IMR-90 (cell line): ENCODE measurements at places on chromosomes 12 and 14. TPM values are rescaled to one million over a fixed set of nuclear protein-coding genes. Genes with fewer than 3 reads are reported as not detected.

Gene SIX4
- polyA plus RNA-seq, result 5.5 and 7.1 TPM in 2 replicates

DNA sequence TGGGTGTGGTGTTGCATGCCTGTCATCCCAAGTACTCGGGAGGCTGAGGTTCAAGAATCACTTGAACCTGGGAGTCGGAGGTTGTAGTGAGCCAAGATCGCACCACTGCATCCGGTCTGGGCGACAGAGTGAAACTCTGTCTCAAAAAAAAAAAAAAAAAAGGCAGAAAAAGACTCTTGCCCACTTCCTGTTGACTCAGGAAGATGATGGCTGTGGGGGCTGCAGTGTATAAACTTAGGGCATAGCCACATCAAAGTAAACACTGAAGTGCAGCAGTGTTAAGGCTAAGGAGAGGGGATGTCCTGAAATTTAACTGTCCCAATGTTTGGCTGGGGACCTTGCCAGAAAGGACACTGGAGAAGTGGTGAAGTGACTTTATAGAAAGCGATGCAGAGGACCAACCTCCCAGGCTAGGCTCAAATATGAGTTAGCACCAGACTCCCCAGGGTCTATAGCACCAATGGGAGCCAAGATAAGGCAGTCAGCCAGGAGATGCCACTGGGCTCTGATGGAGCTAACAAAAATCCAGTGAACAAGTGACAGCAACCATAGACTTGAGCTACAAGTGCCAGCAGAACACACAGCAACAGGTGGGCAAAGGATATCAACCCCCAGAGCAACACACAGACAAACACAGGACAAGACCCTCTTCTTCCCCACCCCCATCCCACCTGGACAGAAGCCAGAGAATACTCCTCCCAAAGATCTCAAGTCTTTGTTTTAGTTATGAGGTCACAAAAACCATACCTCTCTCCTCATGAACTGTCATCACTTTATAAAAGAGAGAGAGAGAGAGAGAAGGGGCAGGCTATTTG, 28.0 kb downstream of the NELL2 start:
- DNase-seq, result no peak

Gene AP4S1
- polyA plus RNA-seq, result 2.5 and 2.7 TPM in 2 replicates

Gene PPP1R36
- polyA plus RNA-seq, result 0.15 and 0.19 TPM in 2 replicates

DNA sequence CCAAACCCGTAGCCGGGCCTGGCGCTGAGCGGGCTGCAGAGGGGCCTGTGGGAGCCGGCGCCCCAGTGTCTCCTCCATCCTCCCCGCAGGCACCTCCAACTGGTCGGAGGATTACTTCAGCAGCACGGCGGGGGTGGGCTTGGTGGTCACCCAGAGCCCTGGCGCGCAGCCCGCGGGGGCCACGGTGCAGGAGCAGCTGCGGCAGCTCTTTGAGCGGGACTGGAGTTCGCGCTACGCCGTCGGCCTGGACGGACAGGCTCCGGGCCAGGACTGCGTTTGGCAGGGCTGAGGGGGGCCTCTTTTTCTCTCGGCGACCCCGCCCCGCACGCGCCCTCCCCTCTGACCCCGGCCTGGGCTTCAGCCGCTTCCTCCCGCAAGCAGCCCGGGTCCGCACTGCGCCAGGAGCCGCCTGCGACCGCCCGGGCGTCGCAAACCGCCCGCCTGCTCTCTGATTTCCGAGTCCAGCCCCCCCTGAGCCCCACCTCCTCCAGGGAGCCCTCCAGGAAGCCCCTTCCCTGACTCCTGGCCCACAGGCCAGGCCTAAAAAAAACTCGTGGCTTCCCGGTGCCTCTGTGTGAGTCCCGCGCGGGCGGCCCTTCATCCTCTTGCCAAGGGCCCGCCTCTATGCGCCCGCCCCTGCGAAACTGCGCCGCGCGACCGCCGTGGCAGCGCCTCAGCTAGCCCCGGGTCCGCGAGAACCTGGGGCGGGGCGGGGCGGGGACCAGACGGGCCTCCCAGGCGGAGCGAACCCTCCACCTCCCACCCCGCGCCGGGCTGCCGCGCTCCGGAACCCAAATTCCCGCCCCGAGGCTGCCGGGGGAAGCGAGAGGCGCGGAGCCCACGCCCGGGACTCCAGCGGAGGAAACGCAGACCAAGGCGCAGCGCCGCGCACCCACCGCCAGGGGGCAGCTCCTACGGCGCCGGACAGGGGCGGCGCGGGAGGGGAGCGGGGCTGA, 8.3 kb downstream of the PLD4 start:
- DNase-seq, result peak; percentile 70

GRCh38 chr14:28571636-28572035, 195.0 kb upstream of the FOXG1 start:
- DNase-seq, result no peak

GRCh38 chr14:97687944-97688630, 890.9 kb downstream of the VRK1 start:
- DNase-seq, result no peak

GRCh38 chr12:14402697-14403096, 37.2 kb downstream of the ATF7IP start:
- no peak for DNase-seq

DNA sequence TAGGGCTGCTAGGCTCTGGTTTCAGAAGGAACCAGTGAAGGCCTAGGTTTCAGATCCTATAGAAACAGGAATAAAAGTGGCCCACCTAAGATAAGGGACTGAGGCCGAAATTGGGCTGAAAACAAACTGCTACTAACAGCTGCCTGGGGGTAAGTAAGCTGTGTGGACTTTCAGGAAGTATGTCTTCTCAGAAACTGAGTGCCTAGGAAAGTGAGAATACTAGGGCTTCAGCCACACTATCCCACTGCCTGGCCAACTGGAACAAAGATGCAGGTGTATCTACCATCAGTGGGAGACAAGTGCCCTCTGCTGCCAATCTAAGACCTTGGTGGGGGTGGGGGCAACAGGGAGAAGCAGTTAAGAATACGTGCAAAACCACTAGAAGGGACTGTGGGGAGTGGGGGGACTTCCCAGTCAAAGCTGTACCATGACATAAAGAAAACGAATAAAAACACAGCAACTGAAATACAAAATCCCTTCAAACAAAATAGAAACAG, 82.5 kb downstream of the MED13L start:
- no peak for DNase-seq

- DNase-seq, result no peak
Observed at GRCh38 chr12:52007982-52008510, 1.3 kb downstream of the TAMALIN start.

Gene RAD52
- polyA plus RNA-seq, result 9.3 and 10.7 TPM in 2 replicates

DNA sequence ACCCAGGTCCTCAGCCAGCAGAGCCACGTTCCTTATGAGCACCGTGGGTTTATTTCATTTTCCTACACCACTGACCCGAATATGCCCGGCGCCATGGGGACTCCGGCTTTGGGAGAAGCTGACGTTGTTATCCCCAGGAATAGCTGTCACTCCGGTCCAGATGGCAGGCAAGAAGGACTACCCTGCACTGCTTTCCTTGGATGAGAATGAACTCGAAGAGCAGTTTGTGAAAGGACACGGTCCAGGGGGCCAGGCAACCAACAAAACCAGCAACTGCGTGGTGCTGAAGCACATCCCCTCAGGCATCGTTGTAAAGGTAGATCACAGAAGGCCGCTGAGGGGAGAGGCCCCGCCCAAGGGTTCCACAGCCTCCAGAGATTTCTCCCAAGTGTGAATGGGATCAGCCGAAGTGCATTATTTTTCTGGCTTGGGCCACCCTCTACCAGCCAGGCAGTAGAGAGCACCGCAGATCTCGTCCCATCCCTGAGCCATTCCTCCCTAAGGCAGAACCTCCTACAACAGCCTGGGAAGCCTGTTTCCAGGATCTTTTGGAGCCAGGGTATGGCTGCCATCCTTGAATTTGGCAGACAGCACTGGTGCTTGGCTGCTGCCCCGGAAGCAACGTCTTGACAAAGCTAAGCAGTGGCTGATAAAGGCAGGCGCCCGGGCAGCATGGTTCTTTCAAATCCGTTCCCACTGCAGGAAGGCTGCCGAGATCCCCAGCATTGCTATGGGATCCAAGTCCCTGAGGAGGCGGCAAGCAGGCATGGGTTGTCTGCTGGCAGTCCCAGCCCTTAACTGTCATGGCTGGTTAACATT, 17.8 kb downstream of the CDK2AP1 start:
- DNase-seq, result no peak

Gene ABCD2
- not detected in 2 replicates for polyA plus RNA-seq

DNA sequence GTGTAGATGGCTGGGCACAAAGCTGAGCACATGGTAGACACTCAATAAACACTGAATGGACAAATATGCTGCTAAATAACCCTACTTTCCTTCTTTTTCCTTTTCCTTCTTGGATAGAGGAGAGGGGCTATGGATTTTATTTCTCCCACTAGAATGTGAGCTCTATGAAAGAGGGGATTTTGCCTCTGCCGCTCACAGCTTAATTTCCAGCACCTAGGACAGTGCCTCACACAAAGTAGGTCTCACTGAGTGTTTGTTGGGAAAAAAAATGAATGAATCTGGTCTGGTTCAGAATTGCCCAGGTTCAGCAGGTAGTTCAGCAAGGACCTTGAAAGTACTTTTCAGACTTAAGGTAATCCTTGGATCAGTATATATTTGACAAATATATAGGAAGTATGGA, 65.5 kb downstream of the WSCD2 start:
- no peak for DNase-seq

Gene SETD3
- 15.9 and 18.8 TPM in 2 replicates for polyA plus RNA-seq

Gene CEBPE
- 0.05 TPM in 1 of 2 replicates, not detected in the other for polyA plus RNA-seq

Gene GLT8D2
- polyA plus RNA-seq, result 43.3 and 47.9 TPM in 2 replicates

GRCh38 chr14:73997944-73998447, 21.1 kb downstream of the ENTPD5 start:
- DNase-seq, result no peak

DNA sequence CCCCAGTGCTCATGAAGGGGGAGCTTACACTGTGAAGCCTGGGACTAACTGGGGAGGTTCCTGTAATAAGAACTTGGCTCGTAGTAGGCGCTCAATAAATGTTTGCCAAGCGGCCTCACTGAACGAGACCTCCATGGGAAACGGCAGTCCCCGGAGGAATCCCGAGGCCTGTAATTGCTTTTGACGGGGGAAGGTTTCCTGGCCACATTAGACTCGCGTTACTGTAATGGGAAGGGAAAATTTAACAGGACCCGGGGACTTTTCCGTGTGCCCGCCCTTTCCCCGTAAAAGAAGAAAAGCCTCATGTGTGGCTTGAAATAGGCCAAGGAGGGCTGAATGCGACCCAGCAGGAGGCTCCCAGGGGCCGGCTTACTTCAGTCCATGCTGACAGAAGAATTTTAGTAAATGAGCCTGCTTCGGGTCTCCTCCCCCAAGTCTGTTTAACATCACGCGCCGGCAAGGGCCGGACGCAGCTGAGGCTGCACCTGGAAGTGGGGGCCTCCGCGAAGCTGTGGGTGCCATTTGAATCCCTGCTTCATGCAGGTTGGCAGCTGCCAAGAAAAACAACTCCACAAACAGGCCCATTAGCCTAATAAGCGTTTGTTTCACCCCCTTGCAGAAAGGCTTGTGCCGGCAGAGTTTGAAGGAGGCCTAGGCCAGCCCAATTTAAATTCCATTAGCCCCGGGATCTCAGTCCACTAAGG, 39.8 kb upstream of the PWP1 start:
- no peak for DNase-seq

Gene DNAI7
- 0.06 and 0.07 TPM in 2 replicates for polyA plus RNA-seq

Gene G2E3
- 6.9 and 9.6 TPM in 2 replicates for polyA plus RNA-seq

Gene ACACB
- 1.3 and 2.1 TPM in 2 replicates for polyA plus RNA-seq

Gene MTERF2
- polyA plus RNA-seq, result 2.6 and 3.8 TPM in 2 replicates

DNA sequence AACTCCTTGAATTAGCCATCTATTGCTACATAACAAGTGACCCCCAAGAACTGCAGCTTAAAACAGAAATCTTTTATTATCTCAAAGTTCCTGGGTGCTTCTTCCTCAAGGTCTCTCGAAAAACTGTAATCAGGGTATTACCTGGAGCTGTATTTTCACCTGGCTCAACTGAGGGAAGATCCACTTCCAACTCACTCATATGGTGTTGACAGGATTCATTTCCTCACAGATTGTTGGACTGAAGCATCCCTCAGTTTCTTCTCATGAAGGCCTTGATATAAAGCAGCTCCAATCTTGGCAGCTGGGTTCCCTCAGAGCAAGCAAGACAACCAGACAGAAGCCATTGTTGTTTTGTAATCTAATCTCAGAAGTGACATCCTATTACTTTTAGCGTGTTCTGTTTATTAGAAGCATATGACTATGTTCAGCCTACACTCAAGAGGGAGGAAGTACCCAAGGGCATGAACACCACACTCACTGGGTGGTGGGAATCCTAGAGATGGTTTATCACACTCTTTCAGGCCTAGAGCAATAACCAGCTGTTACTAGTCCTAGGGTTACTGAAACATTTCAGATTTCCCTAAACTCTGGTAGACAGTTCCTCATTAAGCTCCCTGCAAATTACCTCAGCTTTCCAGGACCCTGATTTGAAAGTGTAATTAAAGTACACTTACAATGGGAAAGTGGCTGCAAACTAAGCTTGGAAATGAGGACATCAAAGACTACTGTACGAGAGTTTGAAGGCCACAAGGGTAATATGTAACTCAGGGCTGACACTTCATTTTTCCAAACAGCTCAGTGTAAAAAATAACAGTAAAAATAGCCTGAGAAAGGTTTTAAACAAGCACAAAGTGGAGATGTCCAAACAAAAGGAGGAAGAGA, 222.2 kb downstream of the SEC23A start:
- DNase-seq, result no peak

DNA sequence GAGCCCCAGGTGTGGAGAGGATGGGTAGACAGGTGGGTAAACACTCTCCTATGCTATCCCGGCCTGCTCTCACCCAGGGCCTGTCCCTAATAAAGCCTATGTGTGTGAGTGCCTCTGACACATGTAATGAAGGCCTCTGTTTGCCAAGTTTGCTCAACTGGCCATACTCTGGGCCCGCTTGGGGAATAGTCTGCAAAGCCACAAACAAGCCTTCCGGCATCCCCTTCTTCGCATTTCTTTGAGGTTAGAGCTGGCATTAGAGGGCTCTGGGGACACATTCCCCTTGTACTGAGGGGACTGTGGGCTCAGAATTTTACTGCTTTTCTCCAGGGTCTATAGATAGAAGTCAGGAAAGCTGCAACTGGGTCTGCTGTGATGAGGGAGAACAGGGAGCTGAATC, 240.5 kb downstream of the C12orf75 start:
- DNase-seq, result no peak

Gene OLR1
- polyA plus RNA-seq, result 2.8 and 4.1 TPM in 2 replicates

Gene SYNDIG1L
- polyA plus RNA-seq, result not detected in 2 replicates

DNA sequence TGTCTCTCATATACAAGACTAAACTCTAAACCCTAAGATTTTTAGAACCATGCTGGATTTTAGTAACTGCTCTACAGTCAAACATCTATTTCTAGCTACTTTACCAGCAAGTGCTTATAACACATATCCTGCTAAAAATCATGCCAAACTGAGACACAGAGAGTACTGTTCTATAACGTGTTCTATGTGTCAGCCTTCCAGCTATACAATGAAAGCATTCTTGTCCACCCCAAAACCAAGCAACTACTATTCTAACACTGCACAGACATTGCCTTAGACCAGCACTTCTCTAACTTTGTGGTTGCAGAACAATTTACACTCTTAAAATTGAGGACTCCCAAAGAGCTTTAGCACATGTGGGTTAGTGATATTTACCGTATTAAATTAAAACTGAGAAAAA, 85.7 kb downstream of the SPPL3 start:
- DNase-seq, result no peak

Gene LEMD3
- polyA plus RNA-seq, result 5.2 and 5.5 TPM in 2 replicates

Gene TXNDC16
- 1.1 and 1.4 TPM in 2 replicates for polyA plus RNA-seq
